ENCODE measurements at places on chromosomes 12 and 14. TPM values are rescaled to one million over a fixed set of nuclear protein-coding genes. Genes with fewer than 3 reads are reported as not detected.

Gene PEX5
- 24.9 TPM for total RNA-seq

Gene ACSS3
- 12.2 TPM for total RNA-seq

Gene EML5
- total RNA-seq = 0.32 TPM

Gene CCDC197
- total RNA-seq = not detected

Gene SLC35F4
- total RNA-seq = 0.26 TPM

Gene SELPLG
- 1.5 TPM for total RNA-seq

Gene AGAP2
- total RNA-seq = 0.32 TPM

Gene GPD1
- not detected for total RNA-seq

Gene RD3L
- total RNA-seq = not detected

All from bronchial smooth muscle cell (primary cell).